ENCODE measurements at places on chromosomes 6 and 20.

DNA sequence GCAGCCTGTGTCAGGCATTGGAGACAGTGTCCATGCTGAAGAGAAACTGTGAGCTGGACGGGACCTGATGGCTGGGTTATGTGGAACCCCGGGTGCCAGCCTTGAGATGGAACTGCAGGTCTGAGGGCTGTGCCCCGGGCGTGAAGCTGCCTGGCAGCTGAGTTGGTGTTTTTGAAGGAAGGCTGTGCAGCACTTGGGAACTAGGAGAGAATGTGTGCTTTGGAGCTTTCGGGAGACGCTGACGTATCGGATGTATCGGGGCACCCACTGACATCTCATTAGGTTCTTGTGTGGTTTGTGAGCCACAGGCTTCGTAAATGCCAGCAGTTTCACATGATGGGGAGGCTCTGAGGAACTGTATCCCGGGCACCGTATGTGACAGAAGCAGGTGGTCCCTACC, 2.2 kb downstream of the DLGAP4 start:
- DNase-seq, result no peak

- DNase-seq, result no peak
Observed at GRCh38 chr6:89637960-89638319, 607 bp downstream of the LYRM2 start.

GRCh38 chr6:36676141-36677058, 2.1 kb upstream of the CDKN1A start:
- no peak for DNase-seq

GRCh38 chr6:107670792-107671199, 153.3 kb downstream of the SCML4 start:
- DNase-seq, result peak; percentile 43

- DNase-seq, result peak; percentile 2
Observed at GRCh38 chr6:153621491-153621890, 417.5 kb upstream of the OPRM1 start.

DNA sequence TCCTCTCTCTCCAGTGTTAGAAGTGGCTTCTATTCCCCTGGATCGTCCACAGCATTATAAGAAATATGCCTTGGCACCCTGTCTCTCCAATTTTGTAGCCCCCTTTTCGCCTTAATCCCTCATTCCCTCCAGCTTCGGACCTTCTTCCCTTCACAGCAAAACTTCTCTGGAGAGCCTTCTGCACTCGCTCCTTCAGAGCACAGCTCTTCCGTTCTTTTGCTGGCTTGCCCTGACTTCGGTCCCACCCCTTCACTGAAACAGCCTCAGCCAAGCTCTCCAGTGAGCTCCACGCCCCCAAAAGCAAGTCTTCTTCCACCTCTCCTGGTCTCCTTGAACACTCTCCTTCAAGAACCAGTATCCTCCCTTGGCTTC, 134.7 kb upstream of the RNF24 start:
- DNase-seq, result no peak

DNA sequence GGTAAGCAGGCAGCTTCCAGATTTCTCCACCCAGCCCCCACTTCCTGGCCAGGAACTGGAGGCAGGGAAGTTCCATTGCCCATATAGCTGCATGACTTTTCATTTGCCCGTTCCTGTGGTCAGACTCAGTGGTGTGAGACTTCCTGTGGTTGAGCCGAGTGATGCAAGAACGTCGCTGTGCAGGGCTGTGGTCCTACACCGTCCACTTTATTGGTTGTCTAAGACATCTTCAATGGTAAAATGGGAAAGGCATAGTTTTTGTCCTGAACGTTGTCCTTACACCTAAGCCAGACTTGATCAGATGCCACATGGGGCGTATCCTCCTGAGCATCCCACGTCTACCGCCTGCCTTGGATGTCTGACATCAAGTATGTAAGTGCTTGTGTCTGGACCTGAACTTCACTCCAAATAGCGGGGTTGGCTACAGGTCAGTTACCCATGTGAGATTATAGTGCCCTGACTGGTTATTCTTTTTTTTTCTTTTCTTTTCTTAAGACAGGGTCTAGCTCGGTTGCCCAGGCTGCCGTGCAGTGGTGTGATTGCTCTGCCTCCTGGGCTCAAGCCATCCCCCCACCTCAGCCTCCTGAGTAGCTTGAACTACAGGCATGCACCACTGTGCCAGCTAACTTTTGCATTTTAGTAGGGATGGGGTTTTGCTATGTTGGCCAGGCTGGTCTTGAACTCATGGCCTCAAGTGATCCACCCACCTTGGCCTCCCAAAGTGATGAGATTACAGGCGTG, 25.9 kb upstream of the GTSF1L start:
- DNase-seq, result peak; percentile 74

DNA sequence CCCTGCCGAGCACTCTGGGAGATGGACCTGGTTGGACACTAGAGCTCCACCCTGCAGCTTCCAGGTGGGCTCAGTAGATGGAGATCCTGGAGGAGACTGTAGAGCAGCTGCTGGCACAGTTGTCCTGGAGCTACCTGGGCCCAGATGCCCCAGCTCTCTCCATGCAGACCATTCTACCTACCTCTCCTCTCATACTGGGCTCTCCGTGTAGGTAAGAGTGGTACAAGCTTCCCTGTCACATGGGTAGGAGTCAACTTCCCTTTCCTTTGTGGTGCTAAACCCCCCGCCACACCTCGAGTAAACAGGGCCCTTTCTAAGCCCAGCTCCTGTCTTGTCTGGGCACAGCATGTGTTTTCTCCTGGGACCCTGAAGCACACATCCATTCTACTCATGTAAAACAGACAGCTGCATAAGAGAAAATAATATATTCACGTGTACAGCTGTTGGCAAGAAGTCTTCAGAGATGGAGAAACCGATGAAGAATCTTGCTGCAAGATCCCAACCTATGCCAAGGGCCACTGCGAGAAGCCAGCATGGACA, 108.1 kb upstream of the DUSP22 start:
- no peak for DNase-seq

DNA sequence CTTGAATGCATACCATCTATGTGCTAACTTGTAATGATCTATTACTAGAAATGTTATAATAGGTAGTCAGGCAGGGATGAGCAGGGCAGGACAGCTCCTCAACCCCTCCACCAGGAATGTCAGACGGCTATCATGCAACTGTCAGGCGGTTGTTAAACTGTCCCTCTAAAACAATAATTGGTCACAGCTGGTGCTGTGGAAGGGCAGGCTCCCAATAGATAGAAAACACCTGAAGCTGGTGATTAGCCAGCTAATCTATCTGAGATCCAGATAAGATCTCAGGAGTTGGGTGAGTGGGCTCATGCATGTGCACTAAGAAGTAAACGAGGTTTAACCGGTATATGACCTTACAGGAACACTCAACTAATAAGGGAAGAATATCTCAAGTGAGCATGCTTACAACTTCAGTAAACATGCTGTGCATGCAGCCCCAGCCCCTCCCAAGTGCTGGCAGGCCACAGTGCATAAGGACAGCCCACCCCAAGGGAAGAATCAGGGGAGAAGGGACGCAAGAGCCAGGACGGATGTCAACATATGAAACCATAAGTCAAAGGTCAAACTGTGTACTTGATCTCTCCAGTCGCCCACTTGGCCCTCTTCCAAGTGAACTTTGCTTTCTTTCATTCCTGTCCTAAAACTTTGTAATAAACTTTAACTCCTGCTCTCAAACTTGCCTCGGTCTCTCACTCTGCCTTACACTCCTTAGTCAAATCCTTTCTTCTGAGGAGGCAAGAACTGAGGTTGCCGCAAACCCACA, 566.2 kb upstream of the NRSN1 start:
- no peak for DNase-seq

- DNase-seq, result peak; percentile 96
Observed at GRCh38 chr20:36856195-36856594, 19.7 kb upstream of the TLDC2 start.

GRCh38 chr6:167786853-167787675, 39.6 kb upstream of the AFDN start:
- DNase-seq, result no peak

DNA sequence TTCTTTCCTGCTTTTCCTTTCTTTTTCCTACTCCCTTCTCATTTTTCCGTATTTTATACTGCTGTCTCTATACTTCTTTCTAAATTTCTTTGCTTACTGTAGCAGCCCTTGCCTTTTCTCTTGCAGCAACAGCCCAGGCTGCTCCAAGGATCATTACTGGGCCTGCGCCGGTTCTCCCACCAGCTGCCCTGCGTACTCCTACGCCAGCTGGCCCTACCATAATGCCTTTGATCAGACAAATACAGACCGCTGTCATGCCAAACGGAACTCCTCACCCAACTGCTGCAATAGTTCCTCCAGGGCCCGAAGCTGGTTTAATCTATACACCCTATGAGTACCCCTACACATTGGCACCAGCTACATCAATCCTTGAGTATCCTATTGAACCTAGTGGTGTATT, 148.8 kb downstream of the QKI start:
- DNase-seq, result no peak

DNA sequence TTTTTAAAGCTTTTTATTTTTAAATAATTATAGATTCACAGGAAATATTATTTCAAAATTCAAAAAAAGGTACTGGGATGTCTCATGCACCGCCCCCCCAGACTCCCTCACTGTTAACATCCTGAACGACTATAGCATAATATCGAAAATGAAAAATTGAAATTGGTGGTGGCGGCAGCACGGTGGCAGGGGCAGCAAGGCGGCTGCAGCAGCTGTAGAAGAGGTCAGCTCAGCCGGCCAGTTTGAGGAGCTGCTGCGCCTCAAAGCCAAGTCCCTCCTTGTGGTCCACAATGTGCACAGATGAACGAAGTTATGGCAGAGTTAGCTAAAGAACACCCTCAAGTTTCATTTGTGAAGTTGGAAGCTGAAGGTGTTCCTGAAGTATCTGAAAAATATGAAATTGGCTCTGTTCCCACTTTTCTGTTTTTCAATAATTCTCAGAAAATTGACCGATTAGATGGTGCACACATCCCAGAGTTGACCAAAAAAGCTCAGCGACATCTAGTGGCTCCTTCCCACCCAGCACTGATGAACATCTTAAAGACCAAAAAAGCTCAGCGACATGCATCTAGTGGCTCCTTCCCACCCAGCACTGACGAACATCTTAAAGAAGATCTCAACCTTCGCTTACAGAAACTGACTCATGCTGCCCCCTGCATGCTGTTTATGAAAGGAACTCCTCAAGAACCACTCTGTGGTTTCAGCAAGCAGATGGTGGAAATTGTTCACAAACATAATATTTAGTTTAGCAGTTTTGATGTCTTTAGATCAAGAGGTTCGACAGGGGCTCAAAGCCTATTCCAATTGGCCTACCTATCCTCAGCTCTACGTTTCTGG, 100.8 kb downstream of the FAM217A start:
- peak; percentile 28 for DNase-seq

GRCh38 chr6:107692351-107692750, 131.8 kb downstream of the SCML4 start:
- no peak for DNase-seq

DNA sequence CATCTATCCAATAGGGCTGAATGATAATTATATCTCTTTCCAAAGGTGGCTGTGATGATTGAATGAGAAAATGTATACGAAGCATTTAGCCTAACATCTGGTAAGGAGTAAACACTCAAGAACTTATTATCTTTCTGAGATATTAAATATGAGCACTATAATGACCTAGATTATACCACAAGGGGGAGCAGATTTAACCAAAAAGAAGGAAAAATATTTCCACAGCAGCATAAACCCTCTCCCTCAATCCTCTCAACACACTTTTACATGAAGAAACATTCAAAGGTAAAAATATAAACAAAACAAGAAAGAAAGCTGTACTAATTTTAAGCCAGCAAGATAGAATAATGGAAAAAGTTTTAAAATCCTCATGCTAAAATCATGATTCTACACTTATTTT, 68.4 kb downstream of the SHPRH start:
- DNase-seq, result no peak

- no peak for DNase-seq
Observed at GRCh38 chr6:63716169-63716568, 80.6 kb downstream of the PHF3 start.

GRCh38 chr6:107152638-107153430, 37.5 kb upstream of the BEND3 start:
- DNase-seq, result no peak

- peak; percentile 48 for DNase-seq
Observed at GRCh38 chr20:23129266-23129665, 43.1 kb upstream of the CD93 start.

- DNase-seq, result no peak
Observed at GRCh38 chr20:50233325-50234212, 42.9 kb downstream of the CEBPB start.

DNA sequence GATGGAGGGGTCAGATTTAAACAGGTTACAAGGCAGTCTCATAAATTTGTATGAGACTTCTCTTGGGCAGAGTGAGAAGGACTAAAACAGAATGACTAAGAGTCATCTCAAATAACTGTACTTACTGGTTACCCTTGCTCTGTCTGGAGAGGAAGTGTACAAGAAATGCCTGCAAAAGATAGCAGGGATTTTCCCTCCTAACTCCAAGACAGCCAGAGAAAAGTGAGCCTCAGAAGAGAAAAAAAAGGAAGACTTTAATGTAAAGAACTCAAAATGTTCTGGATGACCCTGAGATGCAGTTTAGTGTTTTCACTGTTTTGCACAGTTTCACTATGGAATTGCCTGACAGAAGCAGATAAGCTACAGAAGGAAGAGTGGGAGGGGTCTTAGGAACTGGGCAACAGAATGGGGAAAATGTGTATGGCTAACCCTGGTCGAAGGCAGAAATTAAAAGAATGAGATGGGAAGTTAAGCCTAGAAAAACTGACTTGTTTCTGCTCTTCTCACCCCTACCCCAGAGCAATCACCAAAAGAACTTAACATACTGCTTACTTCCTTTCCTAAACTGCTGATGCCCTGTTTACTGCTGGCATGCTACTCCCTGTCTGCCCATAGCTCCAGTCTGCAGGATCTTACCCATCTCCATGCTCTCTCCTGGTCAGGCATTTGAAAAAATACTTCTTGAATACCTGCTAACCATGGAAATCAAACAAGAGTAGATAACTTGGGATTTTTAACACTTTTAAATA, 98.1 kb upstream of the MARCKS start:
- peak; percentile 49 for DNase-seq

GRCh38 chr6:44038543-44039065, 88.6 kb downstream of the MRPL14 start:
- no peak for DNase-seq

DNA sequence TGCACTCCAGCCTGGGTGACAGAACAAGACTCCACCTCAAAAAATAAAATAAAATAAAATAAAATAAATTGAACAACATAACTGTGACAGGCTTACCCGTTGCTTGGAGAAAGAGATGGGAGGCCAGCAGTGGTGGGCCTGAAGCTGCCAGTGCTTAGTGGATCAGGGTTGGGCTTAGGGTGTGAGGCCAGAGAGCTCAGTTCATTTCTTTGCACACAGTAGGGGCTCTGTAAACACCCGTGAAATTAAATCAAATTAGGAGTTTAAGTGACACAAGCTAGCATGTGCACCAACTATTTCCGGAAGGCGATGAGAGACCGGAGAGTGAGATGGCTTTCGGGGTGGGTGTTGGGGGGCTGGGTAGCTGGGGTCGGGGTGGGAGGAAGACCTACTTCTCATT, 25.8 kb upstream of the TTPAL start:
- DNase-seq, result no peak

GRCh38 chr6:159170333-159170672, 1.1 kb downstream of the FNDC1 start:
- DNase-seq, result no peak

- DNase-seq, result no peak
Observed at GRCh38 chr6:109034526-109034925, 60.1 kb downstream of the SESN1 start.

Data from NCI-H226 (cell line).